ENCODE measurements at places on chromosomes 5 and 9.

GRCh38 chr9:87179553-87180340 lies 232.4 kb upstream of the GAS1 start:
- DNase-seq = no peak

- no peak for DNase-seq
Observed at GRCh38 chr5:50576686-50577256, 89.7 kb upstream of the PARP8 start.

- no peak for DNase-seq
Observed at GRCh38 chr5:42772265-42772993, 15.8 kb downstream of the CCDC152 start.

GRCh38 chr5:146515473-146516150 lies 378 bp downstream of the GPR151 start:
- no peak for DNase-seq

- DNase-seq = no peak
Observed at GRCh38 chr9:84166891-84167290, 173.7 kb downstream of the SLC28A3 start.

DNA sequence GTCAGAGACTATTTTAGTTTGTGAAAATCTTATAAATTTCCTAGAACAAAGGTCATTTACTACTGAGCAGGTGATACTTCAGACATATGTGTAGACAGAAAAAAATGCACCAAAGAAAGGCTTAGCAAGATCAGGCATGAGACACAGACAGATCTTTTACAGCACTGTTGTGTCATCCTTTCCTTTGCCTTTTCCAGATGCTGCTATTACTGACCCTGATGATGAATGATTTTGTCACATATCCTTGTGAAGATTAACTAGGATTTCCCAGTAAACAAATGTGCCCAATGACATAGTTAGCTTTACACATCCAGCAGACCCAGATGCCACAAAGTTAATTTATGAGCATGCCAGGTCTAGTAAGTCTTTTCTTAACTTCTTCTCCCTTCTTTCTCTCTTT lies 68.2 kb downstream of the DMRTA1 start:
- DNase-seq = no peak

- no peak for DNase-seq
Observed at GRCh38 chr9:126490871-126491567, 122.7 kb upstream of the LMX1B start.

GRCh38 chr9:34636791-34637355 lies 714 bp downstream of the SIGMAR1 start:
- no peak for DNase-seq

- no peak for DNase-seq
Observed at GRCh38 chr9:130833031-130833990, 1.7 kb upstream of the ABL1 start.

DNA sequence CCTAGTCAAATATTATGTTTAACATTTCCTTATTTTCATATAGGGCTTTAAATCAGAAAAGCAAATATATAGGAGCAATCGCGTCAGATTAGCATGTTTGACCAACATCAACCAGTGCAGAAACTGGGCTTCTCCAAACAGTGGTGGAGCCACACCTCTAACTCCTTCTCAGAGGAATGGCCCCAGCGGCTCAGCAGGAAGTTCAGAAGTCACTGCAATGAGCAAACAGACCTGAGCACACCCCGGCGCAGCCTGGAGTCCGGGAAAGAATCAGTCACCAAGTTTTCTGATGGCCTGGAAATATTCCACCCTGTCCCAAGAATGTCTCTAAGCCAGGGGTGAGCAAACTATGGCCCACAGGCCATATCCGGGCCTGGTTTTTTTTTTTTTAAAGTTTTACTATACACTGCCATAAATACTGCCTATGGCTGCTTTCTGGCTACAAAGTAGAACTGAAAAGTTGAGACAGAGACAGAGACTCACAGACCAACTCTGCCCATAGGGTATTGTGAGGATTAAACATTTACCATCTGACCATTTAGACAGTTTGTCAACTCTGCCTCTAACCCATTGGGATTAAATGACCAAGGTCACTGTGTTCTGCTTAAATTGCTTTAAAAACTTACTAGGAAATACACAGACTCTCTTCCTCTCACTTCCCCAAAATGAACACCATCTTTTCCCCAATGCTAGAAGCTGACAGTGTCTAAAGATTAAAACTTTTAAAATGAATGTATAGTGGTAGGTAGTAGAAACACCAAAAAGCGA lies 5.4 kb downstream of the GOLM1 start:
- DNase-seq = no peak

- peak; percentile 70 for DNase-seq
Observed at GRCh38 chr5:74206579-74207550, 433.7 kb downstream of the ENC1 start.

DNA sequence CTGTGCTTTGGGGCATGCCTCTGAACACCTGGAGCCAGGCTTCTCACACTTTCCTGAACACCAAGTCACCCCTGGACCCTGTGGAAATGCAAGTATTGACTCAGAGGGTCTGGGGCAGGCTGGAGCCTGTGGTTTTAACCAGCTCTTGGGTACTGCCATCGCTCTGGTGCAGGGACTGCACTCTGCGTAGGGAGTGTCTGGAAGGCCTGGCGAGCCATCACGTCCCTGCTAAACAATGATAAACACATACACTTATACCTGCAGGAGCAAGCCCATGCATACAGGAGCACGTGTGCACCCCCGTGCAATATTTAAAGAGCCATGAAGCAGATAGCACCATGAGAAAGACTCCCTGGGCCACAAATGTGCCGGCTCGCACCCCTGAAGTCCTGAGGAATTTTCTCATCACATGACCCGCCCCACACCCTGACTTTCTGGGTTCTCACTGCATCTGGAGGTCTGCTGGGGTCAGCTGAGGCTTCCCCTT lies 267.7 kb downstream of the GADD45G start:
- DNase-seq = no peak

DNA sequence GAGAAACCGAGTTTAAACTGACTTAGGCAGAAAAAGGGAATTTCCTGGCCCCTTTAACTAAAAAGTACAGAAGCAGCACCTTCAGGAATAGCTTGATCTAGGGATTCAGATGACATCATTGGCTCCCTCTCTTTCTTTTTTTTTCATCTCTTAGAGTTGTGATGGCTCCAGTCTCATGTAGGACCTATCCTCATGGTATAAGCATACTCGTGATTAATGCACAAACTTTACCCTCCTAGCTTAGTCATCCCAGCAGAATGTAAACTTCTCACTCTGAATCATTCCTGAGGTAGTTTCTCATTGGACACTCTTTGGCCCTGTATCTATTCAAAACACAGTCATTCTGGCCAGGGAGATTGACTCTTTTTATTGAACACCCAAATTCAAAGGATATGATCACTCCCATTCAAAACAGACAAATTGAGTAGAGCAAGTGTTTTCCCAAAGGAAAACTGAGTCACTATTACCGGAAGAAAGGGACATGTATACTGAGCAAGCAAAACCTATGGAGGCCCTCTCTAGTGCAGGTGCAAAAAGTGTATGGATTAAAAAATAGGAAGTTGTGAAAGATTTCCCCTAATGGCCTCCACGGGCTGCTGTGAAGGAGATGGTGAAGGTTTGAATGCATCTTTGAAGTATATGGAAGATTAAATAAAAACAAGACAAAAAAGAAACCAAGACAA lies 27.6 kb upstream of the SMIM23 start:
- no peak for DNase-seq

DNA sequence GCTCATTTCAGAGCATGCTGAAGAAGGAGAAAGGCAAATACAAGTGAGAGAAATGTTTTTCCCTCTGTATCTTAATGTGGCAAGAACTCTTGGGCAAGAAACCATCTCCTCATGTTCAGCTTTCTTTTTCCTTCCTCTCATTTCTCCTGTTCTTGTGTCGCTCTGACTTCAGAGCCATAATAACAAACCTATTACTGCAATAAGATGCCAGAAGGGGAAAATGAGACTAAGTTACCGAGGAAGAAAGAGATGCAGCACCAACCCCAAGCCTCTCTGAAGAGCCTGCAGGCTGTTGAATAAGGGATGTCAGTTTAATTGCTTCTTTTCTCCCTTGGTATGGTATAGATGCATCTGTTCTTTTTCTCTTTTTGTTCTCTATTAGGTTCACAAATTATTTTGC lies 170.1 kb upstream of the GLRA1 start:
- no peak for DNase-seq

- no peak for DNase-seq
Observed at GRCh38 chr5:84436866-84437265, 52.2 kb upstream of the EDIL3 start.

DNA sequence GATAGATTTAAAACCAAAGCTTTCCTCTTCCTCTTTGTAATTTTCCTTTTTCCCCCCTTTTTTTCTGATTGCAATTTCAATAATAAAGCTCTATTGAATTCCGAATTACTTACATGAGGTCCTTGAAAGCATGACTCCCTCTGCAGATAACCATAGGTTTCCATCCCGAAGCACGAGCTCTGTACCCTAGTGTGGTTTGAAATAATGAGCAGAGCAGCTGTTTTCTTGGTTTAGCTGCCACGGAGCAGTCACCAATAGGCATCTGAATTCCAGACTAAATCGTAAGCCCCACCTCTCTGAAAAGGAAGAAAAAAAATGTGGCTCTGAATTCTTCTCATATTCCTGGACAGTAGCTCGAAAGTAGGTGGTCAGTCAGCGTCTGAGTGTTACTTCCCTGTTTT lies 18.5 kb upstream of the GNE start:
- DNase-seq = no peak

GRCh38 chr9:23117616-23118015 lies 671.0 kb downstream of the DMRTA1 start:
- DNase-seq = no peak

DNA sequence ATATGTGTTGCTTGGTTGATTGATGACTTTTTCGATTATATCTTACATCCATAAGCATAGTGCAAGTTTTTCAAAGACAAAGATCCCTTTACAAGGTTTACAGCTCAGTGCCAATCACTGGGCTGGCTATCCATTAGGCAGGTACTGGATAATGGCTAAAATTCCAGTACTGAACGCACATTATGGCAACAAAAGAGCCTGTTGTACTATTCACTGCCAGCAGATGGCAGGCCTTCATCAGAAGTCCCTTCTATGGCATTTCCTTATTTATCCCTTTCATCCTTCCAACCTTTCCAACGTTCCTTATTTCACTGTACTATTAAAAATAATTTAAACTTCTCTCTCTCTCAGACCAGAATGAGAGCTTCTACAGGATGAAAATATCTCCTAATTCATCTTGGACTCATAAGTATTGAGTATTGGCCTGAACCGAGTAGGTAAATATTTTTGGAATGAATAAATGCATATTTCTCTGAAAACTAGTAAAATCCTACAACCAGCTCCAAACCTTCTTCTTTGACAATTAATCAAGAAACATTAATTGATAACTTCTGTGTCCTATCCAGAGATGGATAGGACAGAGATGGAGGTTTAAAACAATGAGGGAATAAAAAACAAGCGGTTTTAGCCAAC lies 6.7 kb upstream of the WNT8A start:
- peak; percentile 3 for DNase-seq

GRCh38 chr9:129253803-129254381 lies 75.8 kb upstream of the IER5L start:
- DNase-seq = no peak

- DNase-seq = no peak
Observed at GRCh38 chr9:77454663-77455062, 193.5 kb downstream of the GNA14 start.

DNA sequence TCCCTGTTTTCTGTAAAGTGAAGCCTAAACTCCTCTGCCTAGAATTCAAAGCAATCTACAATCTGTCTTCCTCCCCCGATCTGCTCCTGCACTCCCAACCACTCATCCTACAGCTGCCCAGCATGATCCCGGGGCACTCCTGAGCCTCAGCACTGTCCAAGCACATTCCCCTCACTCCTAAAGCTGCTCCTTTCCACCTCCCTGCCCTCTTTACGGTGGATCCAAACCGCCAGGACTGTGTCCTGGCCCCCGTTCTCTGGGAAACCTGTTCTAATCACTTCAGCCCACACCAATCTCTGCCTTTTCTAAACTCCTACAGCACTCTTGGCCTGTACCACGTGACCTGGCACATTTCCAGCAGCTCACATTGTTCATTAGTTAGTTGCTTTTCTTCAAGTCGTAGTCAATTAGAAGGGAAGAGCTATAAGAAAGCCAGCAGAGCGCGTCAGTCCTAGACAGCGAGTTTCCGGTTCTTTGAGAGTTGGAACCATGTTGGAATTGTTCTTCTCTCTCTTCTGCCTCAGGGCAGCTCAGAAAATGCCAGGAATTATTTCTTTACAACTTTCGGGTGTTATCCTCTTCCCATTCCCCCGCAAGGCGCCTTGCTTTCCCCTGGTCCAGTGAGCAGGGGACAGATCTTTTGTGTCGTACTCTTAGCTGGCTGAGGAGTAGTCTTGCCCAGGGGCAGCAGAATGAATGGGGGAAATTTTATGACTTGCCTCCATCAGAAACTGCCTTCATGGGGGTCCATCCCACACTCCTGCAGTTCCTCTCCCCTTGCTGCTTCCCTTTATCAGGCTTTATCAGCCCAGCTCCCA lies 60.7 kb downstream of the NRG2 start:
- no peak for DNase-seq

GRCh38 chr9:103714992-103715391 lies 379.1 kb upstream of the SMC2 start:
- no peak for DNase-seq

- DNase-seq = no peak
Observed at GRCh38 chr5:151196556-151197290, 27.2 kb downstream of the CCDC69 start.

- DNase-seq = no peak
Observed at GRCh38 chr9:95903398-95903797, 27.9 kb downstream of the ERCC6L2 start.
